ENCODE measurements at places on chromosomes 4 and X.

GRCh38 chr4:77493829-77494551 lies 111.6 kb upstream of the CXCL13 start:
- no peak for DNase-seq

GRCh38 chr4:150079081-150079581 lies 886 bp downstream of the DCLK2 start:
- no peak for DNase-seq

- DNase-seq, result no peak
Observed at GRCh38 chr4:82367438-82368097, 6.2 kb downstream of the HNRNPD start.

GRCh38 chrX:100662796-100663195 lies 18.8 kb downstream of the SRPX2 start:
- no peak for DNase-seq

GRCh38 chr4:100034023-100034664 lies 84.1 kb upstream of the H2AZ1 start:
- DNase-seq, result no peak

- DNase-seq, result no peak
Observed at GRCh38 chrX:67612231-67612630, 68.4 kb downstream of the AR start.

DNA sequence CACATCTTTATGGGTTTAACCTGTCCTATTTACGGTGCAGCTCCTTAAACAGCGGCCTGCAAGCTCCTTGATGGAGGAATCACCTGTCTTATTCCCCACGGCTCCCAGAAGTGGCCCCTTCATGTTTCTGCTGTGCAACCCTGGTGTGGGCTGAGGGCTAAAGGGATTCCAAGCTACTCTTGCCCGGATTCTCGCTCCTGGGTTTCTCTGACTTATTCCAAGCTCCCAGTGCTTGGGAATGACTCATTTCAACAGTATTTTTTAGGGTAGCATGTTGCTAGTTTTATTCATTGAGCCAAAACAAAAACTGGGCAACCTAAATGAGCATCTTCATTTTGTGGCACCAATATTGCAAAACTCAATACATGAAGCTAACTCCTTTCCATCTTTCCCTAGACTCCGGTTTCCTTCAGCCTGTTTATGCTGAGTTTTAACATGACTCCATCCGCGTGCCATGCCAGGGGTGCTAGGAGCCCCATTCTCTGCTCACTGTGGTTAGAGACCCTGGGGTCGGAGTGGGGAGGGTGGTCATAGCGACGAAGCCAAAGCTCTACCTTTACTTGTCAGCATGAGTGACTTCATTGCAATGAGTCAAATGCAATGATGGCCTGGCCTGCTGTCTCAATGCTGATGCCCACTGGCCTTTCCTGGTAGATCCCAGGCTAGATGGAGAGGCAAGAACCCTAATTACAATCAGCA lies 349.7 kb downstream of the NR3C2 start:
- DNase-seq, result no peak

DNA sequence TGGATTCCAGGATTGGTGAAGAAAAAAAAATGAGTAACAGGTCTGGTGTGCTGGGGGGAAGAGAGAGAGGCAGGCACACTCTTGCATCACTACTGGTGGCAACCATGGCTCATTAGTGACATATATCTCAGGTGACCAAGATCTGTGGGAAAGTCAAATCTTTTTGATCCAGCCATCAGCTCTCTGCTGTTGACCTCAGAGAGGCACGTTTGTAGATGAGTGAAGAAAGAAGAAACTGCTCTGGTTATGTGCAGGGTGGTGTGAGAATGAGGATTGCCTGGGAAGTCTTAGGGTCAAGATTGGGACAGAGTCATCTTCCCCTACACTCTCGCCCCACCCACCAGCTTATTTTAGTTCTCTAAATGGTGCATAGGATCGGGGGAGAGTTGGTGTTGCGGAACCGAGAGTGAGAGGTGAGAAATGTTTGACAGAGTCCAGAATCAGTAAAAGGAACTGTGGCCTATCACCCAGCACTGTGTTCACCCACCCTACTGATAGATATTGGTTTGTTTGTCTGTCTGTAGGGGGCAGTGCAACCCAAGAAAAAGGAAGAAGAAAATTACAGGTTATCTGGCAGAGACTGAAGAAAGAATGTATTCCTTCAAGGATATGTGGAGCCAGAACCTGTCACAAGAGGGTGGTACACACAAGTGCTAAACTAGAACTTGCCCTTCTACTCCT lies 21.9 kb downstream of the ARMCX6 start:
- DNase-seq, result peak; percentile 25

GRCh38 chr4:67785528-67785927 lies 31.3 kb upstream of the GNRHR start:
- DNase-seq, result no peak

GRCh38 chrX:118350706-118351105 lies 4.8 kb downstream of the WDR44 start:
- DNase-seq, result no peak

- no peak for DNase-seq
Observed at GRCh38 chr4:101753721-101754120, 36.8 kb upstream of the BANK1 start.

- DNase-seq, result no peak
Observed at GRCh38 chr4:27467351-27467750, 606.7 kb downstream of the STIM2 start.

DNA sequence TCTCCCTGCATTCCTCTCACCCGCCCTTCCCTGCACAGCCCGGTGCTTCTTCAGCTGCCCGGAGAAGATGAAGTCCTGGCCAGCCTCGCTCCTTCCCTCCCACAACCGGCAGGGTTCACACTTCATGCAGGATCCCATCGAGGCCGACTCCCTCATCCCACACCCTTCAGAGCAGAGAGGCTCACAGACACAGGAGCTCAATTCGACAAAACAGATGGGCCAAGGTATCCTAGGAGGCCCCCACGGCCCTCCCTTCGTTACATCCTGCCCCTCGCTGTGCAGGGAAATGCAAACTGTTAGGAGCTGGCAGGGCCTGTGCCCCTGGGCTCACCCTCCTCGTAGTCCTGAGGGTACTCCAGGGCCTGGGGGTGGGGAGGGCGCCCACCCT lies 238.1 kb downstream of the DHRSX start:
- DNase-seq, result no peak

GRCh38 chr4:792626-793092 lies 33.3 kb downstream of the CPLX1 start:
- no peak for DNase-seq

- no peak for DNase-seq
Observed at GRCh38 chr4:76879731-76880364, 18.1 kb downstream of the SOWAHB start.

DNA sequence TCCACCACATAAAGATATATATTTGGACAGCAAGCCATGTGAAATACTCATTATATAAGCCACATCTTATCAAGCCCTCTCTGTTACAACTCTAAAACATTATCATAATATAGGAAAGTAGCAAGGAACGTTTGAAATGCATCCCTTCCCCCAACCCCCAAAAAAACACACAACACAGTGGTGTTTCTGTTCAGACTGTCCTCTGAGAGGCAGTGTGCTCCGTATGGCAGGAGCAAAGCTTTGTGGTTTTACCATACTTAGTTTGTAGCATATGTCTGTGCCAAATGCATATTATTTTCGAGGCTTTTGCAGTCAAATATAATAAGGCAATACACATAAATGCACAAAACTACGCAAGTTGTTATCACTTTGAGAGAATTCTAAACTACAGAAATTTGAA lies 194.2 kb downstream of the RAPGEF2 start:
- DNase-seq, result no peak

Measured in H54 (cell line).